ENCODE measurements at places on chromosomes 7 and 10. TPM values are rescaled to one million over a fixed set of nuclear protein-coding genes. Genes with fewer than 3 reads are reported as not detected.
A peak's percentile ranks its signal among the peaks of the same experiment; 100 is the strongest.

The ASIC3 gene
- total RNA-seq: 2.6 TPM

- DNase-seq: no peak
Observed at GRCh38 chr7:30888747-30889146, 22.9 kb upstream of the AQP1 start.

GRCh38 chr7:149670288-149670687 is 103.1 kb downstream of the ZNF467 start:
- no peak for DNase-seq

DNA sequence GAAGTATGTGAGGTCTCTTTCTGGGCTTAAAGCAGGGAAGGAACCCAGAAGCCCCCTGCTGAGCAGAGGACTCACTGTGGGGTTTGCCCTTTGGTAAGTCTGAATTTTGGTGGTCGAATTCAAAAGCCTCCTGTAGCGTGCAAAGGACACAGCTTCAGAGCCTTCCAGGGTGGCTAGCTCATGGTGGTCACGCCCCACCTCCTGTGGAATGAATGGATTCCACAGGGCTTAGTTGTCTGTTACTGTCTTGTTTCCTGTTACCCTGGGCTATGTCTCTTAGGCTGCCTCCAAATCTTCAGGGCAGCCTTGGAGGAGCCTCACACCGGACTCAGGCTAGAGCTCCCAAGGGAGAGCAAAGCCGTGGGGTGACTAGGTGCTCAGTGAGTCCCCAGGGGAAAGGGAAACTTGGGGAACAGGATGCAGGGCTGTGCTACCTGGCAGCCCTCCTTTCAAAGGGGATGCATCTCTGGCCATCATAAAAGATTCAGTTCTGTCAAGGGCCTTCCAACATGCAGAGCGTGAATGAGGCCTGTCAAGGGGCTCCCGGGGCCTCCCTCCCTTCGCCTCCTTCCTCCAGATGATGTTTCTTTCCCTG is 211.7 kb downstream of the CCSER2 start:
- no peak for DNase-seq

The PNLIPRP3 gene
- not detected for total RNA-seq

- no peak for DNase-seq
Observed at GRCh38 chr10:72435570-72435969, 80.9 kb upstream of the DNAJB12 start.

The LRRN3 gene
- 1.3 TPM for total RNA-seq

- DNase-seq: no peak
Observed at GRCh38 chr10:6580279-6581029, 378 bp upstream of the PRKCQ start.

- DNase-seq: no peak
Observed at GRCh38 chr7:75559355-75559975, 67.3 kb downstream of the SPDYE5 start.

The DPP6 gene
- total RNA-seq: 28.8 TPM

The VDAC2 gene
- total RNA-seq: 260 TPM

DNA sequence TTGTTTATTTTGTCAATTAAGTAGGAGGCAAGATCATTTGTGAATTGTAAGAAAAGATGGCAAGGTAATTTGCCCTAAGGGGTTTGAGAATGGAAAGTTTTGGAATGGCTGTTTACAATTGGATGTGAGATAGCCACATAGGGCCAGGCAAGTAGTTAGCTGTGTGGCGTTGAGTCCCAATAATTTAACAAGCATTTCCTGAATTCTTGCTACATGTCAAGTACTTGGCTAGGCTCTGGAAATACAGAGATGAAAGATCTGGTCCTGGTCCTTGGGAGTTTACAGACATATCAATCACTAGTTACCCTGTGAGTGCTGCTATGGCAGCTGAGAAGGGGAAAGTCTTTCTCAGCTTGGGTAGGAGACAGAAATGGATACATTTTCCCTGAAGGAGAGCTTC is 401.6 kb downstream of the SUGCT start:
- DNase-seq: no peak

The STRIP2 gene
- 2.1 TPM for total RNA-seq

DNA sequence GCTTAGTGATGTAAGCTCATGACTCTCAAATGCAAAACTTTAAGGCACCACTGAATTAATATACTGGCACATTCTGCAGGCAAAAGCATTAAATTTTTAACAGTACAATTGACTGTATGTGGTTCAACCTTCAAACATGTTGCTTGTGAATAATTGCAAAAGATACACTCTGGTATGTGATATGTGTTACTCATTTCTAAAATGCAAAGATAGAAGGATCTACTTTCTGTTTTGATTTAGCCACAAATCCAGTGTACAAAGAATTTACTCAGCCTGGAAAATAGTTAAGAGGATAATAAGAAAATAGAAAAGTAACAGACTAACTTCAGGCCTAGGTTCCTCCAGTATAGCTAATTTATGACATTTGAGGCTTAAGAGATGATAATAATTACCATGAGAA is 66.6 kb upstream of the NOBOX start:
- no peak for DNase-seq

The CYP3A7 gene
- 0.34 TPM for total RNA-seq

The GAD2 gene
- not detected for total RNA-seq

DNA sequence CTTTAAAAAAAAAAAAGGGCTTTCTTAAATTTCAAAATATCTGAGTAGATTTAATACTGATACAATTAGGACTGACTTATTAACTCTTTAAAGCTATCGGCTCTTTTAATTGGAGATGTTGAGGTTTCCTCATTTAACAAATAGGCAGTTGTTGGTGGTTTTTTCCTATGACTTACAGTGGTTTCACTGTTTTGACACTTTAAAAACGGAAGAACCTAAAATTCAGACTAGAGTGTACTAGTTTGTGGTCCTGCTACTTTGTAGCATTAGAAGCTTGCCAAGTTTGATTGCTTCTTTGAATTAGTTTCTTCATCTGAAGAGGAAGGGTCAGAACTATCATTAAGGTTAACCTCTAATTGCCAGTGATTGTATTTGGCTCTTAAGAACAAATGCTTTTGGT is 27.7 kb downstream of the CUL1 start:
- DNase-seq: no peak

- no peak for DNase-seq
Observed at GRCh38 chr10:99560277-99561126, 27.8 kb downstream of the NKX2-3 start.

GRCh38 chr10:780536-781524 is 91.4 kb upstream of the DIP2C start:
- no peak for DNase-seq

- DNase-seq: no peak
Observed at GRCh38 chr7:45033261-45033930, 33.4 kb downstream of the CCM2 start.

The BICC1 gene
- 20.8 TPM for total RNA-seq

The AIFM2 gene
- 13.3 TPM for total RNA-seq

- DNase-seq: peak; percentile 89
Observed at GRCh38 chr7:77351539-77352004, 64.6 kb downstream of the GSAP start.

The ANKRD61 gene
- not detected for total RNA-seq

GRCh38 chr7:117164620-117165019 is 158.2 kb downstream of the WNT2 start:
- no peak for DNase-seq

DNA sequence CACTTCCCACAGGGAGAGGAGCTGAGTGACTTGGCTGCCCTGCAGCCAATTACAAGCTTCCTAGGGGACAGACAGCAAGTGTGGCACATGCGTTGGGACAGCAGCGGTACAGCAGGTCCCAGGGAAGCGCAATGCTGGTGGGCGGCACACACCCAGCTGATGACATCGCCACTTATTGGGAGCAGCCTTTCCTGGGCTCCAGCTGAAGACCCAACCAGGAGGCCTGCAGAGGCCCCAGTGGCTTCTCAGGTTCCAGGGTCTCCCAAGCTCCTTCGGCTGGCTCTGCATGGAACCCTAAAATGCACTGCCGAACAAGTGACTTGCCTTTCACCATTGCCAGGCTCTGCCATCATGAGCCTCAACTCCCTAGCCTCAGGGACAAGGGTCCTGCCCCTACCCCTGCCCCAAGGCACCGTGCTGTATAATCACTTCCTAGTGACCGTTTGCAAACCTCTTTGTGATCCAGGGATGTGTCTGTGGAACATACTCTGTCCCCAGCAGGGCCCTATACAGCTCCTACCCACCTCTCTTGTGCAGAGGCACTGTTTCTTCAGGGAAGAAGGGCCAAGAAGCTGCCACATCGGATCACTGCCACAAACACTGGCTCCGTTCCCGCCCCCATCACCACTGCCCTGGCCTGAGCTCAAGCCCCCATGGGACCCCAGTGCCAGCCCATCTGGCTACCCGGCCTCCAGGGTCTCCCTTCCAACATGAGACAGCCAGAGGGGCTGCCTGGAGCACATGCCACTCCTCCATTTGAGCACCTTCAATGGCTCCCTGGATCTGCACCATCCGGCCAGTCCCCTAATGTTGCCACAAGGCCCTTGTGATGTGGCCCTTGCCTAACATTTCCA is 19.3 kb upstream of the SLIT1 start:
- no peak for DNase-seq

DNA sequence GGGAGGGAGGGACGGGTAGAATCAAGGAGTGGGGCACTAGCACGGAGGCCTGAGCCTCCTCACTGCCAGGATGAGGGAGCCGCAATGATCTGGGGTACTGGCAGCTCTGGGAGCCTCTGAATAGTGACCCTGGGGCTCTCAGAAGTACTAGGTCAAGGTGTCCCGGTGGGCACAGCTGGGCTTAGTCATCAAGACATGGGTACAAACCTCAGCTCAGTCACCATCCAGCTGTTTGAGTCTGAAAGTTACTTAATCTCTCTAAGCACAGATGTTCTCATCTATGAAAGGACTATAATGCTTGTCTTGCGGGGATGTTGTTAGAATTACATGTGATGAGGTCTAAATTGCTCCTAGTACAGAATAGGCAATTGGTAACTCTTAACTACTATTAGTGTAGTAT is 276.8 kb downstream of the KCNMA1 start:
- DNase-seq: no peak

The MSMB gene
- total RNA-seq: not detected

- DNase-seq: no peak
Observed at GRCh38 chr10:60781661-60782060, 3.4 kb downstream of the CDK1 start.

DNA sequence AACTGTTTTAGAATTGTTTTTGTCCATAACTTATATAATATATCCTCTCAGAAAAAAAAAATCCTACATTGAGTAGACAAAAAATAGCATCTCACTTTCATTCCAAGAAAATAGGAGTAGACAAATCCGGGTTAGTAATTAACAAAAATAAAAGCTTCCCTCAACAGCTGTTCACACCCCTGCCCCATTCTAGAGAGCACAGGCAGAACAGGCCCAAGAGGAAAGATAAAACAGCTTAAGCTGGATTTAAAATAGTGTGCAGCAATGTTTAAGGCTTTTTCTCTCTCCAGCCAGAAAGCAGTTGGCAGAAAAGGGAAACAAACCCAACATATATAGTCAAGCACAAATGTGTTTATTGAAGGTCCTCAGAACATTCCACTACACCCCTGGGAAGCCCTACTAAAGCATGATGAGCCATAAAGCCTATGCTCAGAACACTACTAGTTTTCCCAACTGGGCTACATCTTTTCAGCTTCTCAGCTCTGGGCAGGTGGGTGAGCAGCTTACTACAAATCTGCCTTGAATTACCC is 189.9 kb downstream of the MTERF1 start:
- no peak for DNase-seq

DNA sequence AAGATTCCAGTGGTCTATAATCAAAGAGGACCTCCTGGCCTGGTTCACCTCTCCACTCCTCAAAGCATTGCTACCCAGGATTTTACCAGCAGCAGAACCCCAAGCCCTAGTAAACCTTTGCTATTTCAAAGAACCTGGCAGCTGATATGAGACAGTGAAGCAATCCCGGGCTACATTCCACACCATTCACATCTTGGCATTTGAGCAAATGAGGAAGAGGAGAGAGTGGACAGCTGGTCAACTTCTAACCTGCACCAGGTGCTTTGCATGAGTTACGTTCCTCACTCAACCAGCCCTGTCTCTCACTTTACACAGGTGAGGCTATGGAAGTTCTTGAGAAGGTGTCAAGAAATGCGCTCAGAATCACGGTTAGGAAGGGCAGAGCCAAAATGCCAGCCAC is 1.1 kb downstream of the CCDC3 start:
- no peak for DNase-seq

DNA sequence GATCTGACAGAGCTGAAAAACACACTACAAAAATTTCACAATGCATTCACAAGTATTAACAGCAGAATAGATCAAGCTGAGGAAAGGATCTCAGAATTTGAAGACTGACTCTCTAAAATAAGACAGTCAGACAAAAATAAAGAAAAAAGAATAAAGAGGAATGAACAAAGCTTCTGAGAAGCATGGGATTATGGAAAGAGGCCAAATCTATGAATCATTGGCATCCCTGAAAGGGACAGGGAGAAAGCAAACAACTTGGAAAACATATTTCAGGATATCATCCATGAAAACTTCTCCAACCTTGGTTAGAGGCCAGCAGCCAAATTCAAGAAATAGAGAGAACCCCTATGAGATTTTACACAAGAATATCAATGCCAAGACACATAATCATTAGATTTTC is 804.8 kb upstream of the IGFBP3 start:
- no peak for DNase-seq

DNA sequence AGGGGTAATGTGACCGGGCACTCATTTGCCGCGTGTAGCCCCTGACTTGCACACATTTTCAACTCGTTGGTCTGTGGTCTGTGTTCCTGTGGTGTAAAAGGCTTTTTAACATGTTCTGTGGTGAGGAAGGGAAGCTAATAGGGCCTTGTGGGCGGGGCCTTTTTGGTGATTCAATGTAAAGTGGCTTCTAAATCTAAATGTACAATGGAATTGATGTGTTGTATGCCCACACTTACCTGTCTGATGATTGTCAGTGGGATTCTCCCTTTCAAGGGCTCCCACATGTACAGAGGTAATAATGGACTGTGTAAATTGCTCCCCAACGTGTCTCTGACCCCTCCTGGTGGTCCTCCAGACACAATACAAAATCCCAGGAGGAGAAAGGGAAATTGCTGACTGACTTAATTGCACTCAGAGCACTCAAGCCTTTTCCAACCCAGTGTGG is 43.1 kb upstream of the GATAD1 start:
- DNase-seq: no peak

DNA sequence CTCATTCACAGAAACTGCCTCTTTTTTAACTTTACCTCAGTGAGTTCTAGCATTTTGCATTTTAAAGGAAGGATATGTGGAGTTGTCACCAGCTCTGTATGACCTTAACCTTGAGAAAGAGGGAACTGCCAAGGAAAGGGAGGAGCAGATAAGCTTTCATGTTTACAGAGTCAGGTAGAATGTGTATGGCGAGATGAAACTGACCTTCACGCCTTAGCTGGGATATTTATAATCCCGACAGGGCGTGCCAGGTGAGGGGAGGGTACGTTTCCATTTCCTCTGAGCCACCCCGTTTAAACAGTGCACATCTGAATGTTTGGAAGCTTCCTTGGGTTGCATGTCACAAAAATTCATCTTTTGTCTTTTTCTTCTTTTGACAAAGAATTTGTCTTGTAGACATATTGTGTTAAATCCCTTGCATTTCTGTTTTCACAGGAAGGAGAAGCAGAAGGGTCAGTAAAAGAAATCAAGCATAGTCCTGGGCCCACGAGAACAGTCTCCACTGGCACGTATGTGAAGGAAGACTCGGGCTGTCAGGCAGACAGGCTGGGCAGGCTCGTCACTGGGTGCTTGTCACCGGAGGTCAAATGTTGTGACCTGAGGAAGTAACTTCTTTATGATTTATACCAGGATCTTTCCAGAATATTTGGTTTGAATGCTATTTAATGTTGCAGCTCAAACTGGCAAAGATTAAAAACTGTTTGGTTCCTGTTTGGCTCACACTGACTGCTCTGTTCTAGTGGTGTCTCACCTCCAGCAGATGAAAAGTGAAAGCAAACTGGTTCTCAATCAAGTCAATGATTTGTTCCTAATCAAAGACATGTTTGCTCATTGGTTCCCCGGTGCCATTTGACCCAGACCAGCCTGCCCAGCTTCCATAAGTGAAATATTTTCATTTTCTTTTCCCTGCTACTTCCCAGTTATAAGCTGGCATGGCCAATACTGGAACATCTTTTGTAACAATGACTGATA is 16.2 kb downstream of the OPTN start:
- no peak for DNase-seq

All from esophagus muscularis mucosa (tissue), 4 donors.